ENCODE measurements at places on chromosomes 7 and 10. TPM values are rescaled to one million over a fixed set of nuclear protein-coding genes. Genes with fewer than 3 reads are reported as not detected.
A peak's percentile ranks its signal among the peaks of the same experiment; 100 is the strongest.

DNA sequence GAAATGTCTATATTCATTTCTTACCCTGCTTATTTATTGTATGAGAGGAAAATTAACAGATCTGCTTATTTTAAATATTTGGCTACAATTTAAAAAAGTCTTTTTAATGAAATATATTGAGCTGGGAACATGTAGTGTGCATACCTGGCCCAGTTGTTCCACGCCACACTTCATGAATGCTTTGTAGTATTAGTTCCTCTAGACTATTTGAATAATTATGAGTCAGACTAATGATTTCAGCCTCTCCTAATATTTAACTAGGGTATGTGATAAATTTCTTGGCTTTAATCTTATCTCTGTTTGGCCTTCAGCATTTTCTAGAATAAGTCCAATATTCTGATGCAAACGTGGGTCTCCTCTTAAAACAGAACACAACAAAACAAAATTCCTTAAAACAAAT is 226.6 kb downstream of the CREB5 start:
- no peak for DNase-seq

DNA sequence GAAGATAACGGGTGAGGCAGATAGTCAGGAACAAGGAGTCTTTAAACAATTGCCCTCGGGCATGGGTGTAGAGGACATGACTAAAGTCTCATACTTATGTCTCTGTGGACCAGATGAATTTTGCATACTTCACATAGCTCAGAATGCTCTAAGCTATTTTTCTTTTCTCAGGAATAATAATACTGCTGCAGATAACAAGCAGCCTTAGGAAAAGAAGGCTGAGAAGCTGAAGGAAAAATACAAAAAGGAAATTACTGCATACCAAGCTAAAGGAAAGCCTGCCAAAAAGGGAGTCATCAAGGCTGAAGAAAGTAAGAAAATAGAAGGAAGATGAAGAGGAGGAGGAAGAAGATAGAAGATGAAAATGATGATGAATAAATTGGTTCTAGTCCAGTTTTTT is 13.4 kb upstream of the ERCC6 start:
- no peak for DNase-seq

GRCh38 chr7:79504607-79505389 is 51.3 kb upstream of the MAGI2 start:
- DNase-seq: no peak

The CCDC172 gene
- polyA plus RNA-seq: not detected

DNA sequence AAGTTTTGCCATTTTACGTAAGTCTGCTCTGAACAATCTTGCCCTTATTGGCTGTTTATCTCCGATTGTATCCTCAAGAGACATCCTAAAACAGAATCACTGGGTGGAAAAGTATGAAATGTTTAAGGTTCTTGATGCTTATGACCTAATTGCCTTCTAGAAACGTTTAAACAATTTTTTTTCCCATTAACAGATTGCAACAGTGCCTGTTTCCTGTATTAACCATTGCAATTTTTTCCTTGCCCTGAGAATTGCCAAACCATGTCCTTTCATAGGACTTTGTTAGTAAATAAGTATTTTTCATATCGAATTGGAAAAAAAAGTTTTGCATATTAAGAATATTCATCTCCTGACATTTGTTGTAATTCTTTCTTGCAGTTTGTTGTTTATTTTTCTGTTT is 639.8 kb downstream of the INHBA start:
- DNase-seq: no peak

DNA sequence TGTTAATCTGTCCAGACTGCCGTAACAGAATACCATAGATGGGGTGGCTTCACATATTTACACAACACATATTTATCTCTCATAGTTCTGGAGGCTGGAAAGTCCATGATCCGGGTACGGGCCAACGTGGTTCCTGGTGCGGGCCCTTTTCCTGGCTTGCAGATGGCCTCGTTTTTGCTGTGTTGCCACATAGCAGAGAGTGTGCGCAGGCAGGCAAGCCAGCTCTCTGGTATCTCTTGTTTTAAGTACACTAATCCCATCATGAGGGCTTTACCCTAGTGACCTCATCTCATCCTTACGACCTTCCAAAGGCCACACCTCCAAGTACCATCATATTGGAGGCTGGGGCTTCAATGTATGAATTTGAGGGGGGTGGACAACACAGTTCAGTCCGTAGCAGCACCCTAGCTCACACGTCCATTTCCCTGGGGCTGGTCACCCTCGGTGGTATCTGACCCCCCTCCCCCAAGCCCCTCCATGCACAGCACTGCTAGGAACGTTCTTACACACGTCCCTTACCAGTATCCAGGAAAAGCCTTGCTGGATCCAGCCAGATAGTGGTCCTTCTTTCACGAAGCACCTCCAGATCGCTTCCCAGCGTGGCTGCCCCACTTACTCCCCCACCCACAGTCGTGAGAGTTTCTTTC is 21.5 kb downstream of the CUX1 start:
- no peak for DNase-seq

DNA sequence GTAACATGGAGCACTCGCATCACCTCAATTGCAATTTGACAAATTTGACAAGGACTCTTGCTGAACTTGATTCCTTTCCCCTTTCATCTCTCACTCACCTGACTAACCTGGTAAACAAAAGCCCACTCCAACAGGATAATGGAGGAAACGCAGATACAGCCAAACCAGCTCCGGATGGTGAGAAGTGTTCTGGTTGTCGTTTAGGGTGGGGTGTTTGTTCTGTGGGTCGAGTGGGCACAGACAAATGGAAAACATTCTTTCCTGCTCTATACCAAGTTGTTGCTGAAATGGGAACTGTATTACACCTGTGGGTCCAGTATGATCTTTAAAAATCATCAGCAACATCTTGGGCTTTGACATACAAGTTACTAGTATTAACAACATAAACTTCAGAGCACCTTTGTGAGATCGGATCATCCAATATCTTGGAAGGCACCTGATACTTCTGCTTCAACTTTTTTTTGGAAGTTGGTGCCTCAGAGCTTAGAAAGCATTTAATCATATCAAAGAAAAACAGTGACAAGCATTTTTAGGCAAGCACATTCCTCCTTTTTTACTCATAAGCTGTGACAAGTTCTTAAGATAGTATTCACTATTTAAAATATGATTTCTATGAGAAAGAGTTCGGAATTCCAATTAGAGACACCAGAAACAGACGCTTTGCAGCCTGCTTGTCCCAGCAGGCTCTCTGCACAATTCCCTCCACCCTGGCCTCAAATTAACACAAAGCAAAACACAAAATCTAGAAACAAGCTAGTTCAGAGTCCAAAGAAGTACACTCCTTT is 58.1 kb downstream of the CCDC186 start:
- DNase-seq: no peak

The PKD1L1 gene
- polyA plus RNA-seq: 0.25 TPM

The FGFR2 gene
- polyA plus RNA-seq: 102 TPM

The COL26A1 gene
- 21.3 TPM for polyA plus RNA-seq

DNA sequence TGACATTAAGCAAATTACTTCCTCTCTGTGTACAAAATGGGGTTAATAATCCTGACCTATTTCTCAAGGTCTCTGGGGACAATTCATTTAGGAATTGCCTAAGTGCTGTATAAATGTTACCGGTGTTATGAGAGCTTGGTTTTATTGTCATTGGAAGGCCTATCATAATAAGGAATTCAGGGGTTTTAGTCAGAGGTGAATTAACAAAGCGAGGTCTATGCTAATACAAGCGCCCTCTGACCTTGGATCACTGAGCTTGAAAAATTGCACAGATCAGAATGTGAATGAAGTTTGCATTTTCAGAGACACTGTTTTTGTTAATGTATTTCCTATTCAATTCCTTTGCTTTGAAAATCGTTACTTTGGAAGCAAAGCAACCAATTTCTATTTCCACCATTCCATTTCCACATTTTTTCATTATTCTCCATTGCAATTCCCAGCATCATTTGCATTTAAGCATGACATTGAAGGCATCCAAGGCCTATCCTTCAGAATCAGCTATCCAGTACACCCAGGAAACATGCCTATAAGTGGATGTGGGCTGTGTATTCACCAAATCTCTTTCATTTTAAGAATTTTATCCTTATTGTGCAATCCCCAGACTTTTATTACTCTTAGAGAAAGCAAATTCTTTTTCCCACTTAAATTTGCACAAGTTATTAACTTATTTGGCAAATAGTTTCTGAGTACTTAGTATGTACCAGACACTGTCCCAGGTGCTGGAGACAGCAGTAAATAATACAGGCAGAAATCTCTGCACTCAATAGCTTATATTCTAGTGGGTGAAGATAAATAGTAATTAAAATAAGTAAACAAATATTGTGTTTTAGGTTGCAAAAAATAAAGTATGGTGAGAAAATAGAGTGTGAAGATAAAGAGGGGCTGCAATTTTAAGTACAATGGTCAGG is 133.1 kb downstream of the NRCAM start:
- no peak for DNase-seq

The CALHM1 gene
- polyA plus RNA-seq: 0.07 TPM

DNA sequence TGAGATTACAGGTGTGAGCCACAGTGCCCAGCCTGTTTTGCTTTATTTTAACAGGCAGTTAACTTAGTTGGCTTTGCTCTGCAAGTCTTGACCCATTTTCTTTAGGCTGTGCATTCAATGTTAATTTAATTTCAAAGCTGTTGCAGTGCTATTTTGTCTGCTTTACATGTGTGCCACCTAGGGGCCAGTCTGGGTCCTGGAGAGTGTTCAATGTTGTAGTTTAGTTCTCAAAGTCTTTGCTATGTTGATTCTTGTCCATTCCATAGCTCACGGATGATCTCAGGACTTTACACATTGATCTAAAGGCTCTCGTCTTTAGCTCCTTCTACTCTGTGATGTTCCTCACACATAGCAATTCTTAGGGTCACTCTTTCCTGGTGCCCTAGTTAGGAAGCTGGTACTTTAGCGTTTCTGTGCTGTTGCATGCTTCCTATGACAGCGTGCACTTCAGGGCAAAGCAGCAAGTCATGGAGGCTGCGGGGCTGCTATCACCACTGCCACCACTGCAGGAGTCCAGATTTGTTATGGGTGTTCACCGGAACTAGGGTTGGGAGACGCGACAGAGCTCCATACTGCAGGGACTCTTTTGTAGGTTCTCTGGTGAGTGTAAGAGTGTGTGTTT is 16.4 kb upstream of the ABCA13 start:
- peak; percentile 7 for DNase-seq

DNA sequence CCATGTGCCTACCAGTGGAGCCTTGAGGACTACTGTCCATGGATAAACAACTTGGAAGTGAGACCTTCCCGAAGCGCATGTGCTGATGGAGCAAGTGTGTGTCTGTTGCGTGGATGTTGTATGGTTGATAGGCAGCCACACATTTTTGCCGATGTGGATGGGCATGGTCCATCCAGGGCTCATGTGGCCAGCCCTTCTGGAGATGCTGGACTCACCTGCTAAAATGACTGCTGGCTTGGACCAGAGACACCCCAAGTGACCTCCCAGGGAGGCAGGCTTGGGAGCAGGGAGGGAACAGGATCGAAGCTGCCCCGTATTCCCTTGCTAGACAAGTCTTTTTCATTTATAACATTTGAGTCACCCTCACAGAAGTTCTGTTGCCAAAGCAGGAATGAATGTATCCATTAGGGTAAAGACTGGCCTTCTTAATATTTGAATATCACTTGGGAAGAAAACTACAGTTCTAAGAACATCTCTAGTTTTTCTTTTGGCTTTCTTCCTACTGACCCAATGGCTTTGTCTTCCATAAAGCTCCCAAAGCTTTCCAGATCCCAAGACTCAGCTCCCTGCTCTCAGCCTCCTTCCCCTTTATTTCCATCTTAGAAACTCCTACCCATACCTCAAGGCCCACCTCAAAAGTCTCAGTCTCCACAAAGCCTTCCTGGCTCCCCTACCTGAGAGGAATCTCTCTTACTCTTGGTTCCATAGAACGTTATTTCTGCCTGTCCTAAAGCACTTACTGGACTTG is 3.0 kb downstream of the PTPRE start:
- no peak for DNase-seq

DNA sequence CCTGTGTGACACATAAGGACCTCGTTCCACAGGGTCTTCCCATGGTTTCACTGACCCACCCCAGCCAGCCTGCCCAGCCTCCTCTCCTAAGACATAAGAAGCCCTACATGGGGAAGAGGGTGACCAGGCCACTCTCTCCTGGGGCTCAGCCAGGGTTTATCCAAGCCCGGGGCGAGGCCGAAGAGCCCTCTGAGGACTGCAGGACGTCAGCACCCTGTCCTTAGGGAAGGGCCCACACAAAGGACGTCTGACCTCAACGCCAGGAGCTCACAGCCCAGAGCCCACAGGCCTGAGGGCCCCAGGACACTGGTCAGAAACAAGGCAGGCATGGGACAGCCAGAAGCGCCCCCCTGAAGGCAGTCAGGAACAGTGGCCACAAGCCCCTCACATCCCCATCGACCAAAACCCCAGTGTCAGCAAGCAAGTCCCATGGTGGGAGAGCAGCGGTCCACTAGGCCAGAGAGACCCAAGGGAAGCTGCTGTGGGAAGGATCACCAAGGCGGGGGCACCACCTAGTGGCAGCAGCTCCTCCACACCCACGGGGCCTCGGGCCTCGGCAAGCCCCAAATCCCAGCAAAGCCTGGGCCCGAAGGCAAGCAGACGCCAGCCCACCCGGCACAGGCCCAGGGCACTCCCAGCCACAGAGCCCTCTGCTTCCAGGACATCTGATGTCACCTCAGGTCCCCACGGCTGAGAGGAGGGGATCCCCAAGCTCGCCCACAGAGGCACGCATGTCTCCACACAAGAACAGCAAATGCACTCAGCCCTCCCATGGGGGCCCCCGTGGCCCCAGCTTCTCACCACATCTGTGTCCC is 23.4 kb downstream of the MAD1L1 start:
- DNase-seq: no peak

The SEMA3A gene
- polyA plus RNA-seq: 15.0 TPM

The SCART1 gene
- 1.1 TPM for polyA plus RNA-seq

The PTN gene
- polyA plus RNA-seq: 216 TPM

The PILRA gene
- polyA plus RNA-seq: 3.4 TPM

DNA sequence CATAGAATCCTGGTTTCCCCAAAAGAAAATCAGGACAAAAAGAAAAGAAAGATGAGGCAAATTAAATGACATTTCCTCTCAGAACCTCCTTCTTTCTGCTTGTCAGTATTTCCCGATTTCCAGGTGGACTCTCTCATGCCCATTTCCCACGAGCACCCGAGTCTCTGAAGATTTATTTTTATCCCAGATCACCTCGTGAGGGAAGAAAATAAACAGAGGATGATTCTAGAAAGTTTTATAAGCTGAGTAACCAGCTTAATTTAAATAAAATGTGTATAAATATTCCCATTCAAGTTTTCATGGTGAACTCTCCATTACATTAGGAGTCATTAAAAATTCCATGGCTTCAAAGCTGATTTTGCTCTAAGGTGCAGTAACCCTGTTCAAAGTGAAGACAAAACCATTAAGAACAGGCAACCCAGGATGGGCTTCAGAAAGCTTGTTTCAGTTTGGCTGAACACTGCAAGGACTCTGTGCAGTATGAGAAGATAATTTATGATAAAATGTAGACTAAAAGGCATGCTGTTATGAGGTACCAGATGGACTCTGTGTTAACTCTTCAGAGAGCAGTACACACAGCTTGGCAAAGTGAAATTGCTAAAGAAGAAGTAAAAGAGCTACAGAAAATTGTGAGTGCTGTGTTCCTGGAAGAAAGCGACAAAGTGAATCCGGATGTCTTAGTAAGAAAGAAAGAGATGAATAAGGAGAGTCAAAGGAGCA is 521.3 kb upstream of the LRRN3 start:
- DNase-seq: no peak

The MBL2 gene
- polyA plus RNA-seq: not detected

GRCh38 chr10:24485304-24485703 is 238.4 kb downstream of the ARHGAP21 start:
- no peak for DNase-seq

The ORC5 gene
- polyA plus RNA-seq: 28.0 TPM

The OGDHL gene
- 45.7 TPM for polyA plus RNA-seq

The HYAL4 gene
- polyA plus RNA-seq: 0.16 TPM

GRCh38 chr10:62916141-62916603 is 100.0 kb upstream of the EGR2 start:
- no peak for DNase-seq

GRCh38 chr10:34955391-34955790 is 134.8 kb downstream of the CUL2 start:
- DNase-seq: no peak

Data from right renal cortex interstitium (tissue), 3 donors.